T-helper 1 cell (primary cell): ENCODE measurements at places on chromosomes 3 and 15.

DNA sequence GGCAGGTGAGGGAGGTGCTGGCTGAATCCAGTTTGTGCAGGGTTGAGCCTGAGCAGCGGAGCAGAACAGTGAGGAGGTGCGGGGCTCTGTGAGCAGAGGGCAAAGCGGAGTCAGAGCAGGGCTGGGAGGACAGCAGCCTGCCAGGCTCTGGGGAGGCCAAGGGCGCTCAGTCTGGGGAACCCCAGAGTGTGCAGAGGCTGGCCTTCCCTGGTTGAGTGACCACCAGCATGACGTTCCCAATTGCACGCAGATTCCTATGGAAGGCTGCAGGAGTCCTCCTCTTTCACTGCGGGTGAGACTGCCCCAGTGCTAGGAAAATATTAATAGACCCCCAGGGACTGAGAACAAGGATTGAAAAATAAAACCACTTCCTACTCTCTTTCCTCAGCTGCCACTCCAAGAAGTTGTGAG, 13.2 kb downstream of the MRAS start:
- no peak for DNase-seq

DNA sequence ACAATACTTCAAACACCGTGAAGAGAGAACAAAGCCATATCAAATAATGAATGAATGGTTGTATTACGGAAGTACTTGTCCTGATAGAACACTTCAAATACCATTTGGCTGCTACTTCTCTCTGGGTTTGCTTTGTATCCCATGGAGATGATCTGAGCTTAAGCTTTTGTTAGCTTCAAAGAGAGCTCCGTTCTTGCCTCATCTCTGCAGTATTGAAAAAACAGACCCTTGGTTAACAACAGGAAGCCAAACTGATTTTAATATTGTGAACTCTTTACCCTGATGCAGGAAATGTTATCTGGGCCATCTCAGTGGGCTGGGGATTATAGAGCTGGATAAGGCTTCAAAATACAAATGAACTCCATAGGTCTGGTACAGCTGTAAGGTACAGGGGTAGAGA, 101.0 kb downstream of the CHL1 start:
- DNase-seq: no peak

GRCh38 chr15:43150191-43150929, 17.0 kb downstream of the TMEM62 start:
- DNase-seq: no peak

DNA sequence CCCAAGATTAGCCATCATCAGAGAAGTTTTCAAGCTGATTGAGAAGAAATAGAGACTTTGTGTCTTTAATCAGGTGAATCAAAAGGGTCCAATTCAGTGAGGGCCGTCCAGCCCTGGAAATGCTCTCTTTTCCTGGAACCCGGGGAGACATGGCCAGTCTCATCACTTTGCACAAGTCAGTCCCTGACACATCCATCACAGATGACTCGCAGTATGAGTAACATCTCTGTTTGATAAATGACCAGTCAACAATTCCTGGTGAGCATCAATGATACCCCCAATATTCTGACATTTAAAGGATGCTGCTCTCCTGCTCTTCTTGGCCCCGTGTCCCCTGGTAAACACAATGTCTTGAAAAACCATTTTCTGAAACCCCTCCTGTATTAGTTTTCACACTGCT, 26.7 kb downstream of the C3orf20 start:
- DNase-seq: no peak

DNA sequence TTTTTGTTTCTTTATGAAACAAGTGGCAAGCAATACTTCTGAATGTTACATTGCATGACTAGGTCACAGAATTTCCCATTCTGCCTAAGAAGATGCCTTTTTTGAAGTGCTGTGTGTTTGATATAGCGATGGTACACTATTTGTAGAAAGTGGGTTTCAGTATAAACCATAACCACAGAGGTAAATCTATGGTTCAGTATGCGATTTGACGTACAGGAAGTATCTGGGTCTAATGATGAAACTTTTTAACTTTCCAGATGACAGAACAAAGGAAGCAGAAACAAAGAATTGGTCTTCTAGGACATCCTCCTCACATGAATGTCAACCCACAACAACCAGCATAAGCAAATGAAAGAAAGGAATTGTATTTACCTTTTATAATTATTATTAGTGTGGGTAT, 133.4 kb upstream of the BHLHE40 start:
- no peak for DNase-seq

DNA sequence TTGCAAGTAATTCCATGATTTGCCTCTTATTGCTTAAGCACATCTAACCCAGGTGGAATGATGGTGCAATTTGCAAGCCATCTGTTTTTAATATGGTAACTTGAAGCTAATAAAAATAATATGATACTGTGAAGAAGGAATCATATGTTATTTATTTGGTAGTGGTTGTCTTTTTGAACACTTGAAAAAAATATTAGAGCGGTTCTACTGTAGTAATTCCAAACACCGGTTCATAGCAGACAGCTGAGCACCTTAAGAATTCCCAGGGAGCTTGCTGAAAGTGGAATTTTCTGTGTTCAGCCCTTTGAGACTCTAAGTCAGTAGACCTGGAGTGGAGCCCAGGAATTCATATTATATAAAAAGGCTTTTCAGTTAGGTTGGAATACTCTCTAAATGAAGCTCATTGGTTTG, 687.4 kb downstream of the EDEM1 start:
- no peak for DNase-seq

DNA sequence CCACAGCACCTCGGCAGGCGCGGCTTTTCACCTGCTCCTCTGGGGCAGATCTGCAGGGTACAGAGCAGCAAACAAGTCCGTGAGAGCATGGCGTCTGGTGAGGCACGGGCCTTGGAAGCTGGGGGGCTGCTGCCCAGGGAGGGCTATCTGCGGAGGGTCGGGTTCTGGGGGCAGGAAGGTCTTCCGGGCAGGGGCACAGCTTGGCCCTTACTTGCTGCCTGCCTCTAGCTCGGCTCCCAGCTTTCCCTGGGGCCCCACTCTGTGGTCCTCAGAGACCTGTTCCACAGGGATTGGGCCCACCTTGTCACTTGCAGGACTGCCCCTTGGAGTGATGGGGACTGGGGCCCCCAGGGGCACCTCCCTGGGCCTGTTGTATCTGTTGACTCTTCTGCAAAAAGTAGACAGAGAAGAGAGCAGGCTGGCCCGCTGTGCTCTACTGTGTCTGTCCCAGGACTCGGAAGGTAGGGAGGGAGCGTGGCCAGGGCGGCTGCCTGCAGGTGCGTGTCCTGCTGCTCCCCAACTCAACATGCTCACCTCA, 84.1 kb downstream of the TBC1D2B start:
- peak; percentile 5 for DNase-seq

- DNase-seq: no peak
These were observed 21.6 kb downstream of the BUB1B start for GRCh38 chr15:40182358-40183029.

DNA sequence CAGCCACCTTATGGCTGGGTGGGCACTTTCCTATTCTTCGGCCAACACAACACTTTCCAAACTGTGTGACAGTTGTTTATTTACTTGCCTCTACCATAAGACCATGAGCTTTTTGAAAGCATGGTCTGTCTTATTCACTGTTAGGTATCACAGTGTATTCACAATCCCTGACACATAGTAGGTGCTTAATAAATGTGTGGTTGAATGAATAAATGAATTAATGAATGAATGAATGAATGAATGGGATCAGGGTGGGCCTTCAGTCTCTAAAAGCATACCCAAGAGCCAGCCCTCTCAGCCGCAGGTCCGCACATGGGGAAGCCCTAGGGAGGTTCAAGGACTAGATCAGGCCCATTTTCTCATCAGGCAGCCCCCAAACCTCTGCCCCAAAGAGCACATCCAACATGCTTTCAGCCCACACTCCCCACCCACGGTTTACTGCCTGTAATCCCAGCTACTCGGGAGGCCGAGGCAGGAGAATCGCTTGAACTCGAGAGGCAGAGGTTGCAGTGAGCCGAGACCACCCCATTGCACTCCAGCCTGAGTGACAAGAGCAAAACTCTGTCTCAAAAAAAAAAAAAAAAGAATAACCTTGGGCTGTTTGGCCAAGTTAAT, 95.9 kb downstream of the LIPC start:
- no peak for DNase-seq

GRCh38 chr15:39946862-39947261, 12.9 kb downstream of the EIF2AK4 start:
- no peak for DNase-seq

DNA sequence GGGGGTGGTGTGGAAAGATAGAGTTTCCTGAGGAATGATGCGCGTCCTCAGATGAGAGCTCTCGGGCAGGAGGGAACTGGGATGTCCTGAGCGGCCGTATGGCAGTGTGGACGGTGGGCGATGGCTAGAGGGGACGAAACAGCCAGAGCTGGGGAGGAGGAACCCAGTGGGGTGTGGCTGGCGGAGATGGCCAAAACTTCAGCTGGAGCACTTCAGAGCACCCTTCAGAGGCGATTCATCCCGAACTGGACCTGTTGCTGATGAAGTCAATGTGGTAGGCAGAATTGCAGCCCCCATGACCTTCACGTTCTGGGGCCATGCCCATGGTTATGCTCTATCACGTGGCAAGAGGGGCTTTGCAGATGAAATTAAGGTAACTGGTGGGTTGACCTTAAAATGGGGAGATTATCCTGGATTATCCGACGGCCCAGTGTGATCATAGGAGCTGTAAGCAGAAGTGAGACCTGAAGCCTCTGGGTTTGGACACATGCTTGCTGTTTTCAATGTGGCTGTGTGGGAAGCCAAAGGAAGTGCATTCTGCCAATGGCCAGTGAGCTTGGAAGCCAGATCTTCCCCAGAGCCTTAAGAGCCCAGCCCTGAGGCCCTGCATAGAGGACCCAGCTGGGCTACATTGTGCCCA, 52.3 kb downstream of the ATP1B3 start:
- DNase-seq: no peak

DNA sequence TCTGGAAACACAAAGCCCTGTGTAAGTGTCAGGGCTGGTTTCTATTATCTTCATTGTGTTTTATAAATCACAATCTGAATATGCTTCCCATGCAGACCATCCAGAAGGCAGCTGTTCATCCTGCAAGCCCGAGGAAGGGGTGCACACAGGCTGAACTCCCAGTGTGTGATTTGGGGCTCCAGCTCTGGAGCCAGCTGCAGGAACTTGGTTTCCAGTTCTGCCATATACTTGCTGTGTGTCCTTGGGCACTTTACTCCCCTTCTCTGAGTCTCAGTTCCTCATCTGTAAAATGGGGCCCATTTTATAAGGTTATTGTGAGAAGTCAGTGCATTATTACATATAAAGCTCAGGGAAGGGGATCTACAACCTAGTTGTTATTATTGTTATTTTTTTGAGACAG, 22.6 kb downstream of the CYP8B1 start:
- DNase-seq: no peak

DNA sequence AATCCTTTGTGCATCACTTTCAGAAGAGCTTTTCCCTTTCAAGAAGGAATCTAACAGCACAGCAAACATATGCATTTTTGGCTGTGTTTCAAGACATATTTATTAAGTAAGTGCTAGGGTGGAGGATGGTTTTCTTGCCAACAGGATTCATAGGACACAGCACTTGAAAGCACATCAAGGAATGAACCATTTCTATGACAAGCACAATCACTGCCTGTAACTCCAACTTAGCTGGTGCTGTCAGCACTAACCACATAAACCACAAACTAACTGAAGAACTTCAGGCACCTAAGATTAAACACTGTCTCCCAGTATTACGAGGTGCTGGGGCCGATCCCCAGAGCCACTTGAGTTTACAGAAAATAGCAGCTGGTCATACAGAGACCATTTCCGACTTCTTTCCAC, 35.4 kb upstream of the SPRED1 start:
- no peak for DNase-seq

GRCh38 chr3:142056656-142057330, 92.6 kb downstream of the TFDP2 start:
- DNase-seq: no peak

DNA sequence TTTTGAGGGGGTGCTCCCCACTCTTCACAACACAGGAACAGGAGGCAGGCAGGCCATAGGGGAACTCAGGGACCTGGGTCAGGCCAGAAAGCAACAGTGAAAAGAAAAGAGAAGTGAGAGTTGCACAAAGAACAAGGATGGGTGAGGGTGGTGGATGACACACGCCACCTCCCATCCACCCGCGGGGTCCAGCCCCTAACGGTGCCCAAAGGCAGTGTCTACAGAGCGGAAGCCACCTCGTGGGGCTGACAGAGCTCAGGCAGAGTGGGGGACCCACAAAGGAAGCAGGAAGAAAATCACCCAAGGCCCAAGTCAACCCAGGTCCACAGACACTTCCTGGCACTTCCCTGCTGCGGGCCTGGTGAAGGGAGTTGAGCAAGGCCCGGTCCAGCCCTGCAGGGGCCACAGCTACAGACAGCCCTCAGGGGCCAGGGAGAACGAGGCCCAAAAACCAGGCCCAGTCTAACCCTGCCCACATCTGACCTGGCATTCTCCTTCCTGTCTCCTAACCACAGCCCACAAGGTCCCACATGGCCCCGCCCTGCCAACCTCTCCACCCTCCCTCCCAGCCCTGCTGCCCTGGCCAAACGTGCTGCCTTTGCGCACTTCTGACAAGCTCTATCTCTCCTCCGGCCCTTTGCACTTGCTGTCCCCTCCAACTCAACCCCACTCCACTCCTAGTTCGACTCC, 5.9 kb downstream of the NUP210 start:
- DNase-seq: peak; percentile 47

DNA sequence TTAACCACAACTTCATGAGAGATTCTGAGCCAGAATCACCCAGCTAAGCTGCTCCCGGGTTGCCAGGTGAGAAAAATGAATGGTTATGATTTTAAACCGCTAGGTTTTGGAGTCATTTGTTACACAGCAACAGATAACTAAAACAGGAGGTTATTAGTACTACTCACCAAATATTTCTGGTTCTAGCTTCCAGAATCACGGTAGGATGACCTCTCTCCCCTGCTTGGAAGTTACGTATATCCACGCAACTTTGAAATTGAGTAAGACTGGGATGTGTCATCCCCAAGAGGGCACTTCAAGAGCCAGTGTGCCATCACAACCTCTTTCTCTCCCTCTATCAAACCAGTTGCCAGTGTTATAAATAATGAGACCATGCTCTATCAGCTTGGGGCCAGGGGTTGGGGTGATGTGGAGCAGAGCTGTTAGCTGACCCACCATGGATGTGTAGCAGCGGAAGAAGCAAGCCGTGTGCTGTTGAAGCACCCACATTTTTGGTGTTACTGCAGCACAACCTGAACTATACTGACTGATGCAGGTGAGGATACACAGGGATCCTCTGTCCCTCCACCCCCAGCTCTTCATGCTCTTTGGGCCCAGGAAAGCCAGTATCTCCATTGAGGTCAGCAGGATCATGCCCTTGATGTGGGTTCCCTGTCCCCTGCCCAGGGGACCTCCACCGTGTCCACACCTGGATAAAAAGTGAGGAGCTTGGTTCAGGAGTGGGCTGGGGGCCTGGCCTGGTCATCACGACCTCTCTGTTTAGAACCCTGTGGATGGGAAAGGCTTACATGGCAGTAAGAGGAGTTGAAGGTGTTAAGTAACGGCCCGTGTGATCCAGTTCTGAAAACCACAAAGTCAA, 19.4 kb upstream of the ALDH1A3 start:
- DNase-seq: no peak

GRCh38 chr3:194521510-194522260, 34.9 kb upstream of the ATP13A3 start:
- no peak for DNase-seq
